Activated T-helper 9 cell treated with anti-CD3 and anti-CD28 coated beads, Interleukin-2, amount 50 U/mL, for 16 hours (primary cell): ENCODE measurements at places on chromosomes 2 and 18.

GRCh38 chr2:98369710-98370239, 23.5 kb downstream of the CNGA3 start:
- DNase-seq = no peak

DNA sequence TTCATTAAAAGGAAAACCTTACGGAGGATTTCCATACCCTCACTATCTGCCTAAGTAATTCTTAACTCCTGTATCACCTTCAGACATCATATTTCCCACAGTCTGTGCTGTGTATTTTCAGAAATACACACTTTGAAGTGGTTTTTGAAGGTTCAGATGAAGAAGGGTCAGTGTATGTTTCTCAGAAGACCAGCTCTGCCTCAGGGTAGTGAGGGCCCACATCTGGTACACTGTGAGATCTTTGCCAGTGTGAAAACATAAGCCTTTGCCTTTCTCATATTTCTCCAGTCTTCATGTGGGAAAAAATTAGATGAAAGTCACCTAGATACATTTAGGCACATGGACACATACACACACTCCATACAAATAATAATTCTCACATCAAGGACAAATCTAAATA, 408.4 kb downstream of the RIT2 start:
- no peak for DNase-seq

DNA sequence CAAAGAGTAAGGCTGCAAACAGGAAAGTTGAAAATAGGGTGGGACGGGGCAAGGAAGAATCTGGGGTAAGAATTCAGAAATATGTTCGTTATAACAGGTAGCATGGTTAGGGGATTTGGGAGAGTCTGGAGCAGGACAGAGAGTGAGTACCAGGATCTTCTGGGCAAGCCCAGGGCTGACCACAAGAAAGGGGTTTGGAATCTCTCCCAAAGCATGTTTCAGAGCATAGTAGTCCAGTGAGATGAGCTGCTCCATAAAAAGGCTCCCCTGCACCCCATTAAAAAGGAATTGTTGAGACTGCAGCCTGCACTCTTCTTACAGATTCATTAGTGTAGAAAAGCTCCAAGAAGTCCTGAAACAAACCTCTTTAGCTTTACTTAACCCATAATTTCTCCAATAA, 291.1 kb downstream of the MTX2 start:
- DNase-seq = no peak

DNA sequence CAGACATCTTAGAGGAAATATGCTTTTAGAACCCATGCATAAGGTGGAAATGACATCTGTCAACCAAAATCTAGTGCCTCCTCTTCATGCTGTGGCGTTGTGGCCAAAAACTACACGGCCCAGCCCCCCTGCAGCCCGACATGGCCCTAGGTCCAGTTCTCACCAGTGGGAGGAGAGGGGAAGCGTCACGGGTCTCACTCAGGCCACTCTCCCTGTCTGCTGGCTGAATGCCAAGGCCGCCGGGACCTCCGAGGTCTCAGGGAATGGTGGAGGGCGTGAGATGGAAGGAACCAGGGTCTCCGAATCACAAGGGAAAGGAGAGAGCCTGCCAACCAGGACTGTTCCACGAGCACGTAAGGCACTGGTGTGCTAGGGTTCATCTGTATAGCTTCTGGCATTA, 361.0 kb downstream of the ANAPC1 start:
- DNase-seq = no peak

GRCh38 chr2:177698281-177698680, 305.7 kb downstream of the AGPS start:
- DNase-seq = no peak

DNA sequence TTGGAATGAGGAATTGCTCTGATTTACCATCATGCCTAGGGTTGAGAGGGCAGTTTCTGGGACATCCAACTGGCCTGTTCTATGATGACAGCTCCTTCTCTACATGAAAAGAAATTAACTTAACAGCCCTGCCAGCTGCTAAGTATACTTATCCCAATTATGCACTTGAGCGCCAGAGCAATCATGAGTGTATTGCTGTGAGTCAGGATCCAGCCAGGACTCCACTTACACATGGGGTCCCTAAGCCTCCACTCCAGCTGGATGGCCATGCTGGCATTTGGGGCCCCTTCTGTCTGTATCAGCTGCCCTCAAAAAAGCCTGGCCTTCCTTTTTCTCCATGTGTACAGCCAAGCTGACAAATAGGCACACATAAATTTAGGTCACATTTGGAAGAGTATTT, 481.9 kb downstream of the TMX3 start:
- no peak for DNase-seq

DNA sequence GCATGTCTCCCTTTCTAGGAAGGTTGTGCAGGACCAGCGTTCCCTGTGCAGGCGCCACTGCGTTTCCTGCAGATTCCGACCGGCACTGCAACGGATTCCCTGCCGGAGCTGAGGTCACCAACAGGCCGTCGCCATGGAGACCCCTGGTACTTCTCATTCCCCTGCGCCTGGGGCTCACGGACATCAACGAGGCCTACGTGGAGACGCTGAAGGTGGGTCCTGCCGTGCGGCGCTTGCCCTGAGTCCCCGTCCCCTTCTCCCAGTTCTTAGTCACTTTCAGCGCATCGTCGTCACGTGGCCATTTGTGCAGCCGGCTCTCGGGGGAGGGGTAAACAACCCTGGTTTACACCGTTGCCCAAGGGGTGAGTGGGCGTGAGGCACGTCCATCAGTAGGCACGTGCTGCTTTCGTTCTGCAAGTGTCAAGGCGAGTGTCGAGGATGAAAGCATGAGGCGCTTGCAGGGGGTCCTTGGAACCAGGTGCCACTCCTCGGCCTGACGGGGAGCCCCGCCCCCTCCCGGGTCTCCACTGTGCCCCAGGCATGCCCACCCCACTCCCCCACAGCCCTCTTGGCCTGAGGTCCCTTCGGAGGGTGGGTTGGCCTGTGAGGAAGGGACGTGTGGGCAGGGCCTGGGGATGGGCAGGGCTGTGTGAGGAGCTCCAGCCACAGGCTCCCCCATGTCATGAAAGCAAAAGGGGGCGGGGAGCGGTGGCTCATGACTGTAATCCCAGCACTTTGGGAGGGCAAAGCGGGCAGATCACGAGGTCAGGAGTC, 19.8 kb downstream of the DTYMK start:
- DNase-seq = no peak

GRCh38 chr2:38661306-38661705, 4.6 kb upstream of the GALM start:
- no peak for DNase-seq

- no peak for DNase-seq
Observed at GRCh38 chr2:144402251-144402650, 117.7 kb downstream of the ZEB2 start.

- DNase-seq = no peak
Observed at GRCh38 chr2:208983486-208983885, 440.4 kb upstream of the MAP2 start.

DNA sequence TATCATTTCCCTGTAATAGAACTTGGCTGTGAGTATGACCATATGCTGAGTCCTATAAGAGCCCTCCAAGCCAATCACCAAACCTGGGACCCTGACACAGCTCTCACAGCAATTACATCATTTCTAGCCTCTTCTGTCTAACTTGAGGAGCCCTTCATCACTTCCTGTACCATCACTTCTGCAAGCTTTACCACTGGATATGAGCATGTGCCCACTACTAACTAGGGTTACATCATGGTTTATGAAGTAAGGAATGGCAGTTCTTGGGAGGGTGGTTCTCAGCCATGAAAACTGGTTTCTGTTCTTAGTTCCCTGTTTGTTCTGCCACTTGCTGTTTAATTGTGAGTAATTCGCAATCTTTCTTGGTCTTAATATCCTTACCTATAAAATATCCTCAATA, 31.0 kb upstream of the EPB41L3 start:
- DNase-seq = no peak

DNA sequence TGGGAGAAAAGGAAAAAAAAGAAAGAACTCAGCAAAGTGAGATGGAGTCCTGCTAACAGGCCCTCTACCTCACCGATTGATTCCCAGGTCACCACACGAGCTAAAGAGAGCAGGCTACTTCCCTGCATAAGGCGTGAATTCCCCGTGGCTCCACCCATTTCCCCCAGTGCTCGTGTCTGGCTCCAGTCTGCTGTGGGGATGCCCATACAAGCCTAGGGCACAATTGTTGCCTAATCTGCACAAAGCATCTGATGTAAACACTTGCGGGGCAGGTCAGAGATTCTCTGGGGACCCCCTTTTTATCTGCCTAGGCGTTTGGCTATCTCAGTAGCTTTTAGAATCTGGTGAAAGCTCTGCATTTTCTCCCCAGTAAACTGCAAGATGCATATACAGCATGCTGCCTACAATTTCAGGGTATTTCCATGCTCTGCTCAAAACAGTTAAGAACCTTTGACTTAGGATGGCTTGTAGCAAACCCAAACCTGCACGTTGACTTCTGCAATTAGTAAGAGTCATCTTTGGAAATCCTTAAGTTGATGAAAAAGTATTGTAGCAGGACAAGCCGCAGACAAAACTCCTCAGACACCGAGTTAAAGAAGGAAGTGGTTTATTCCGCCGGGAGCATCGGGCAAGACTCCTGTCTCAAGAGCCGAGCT, 34.8 kb downstream of the MYO3B start:
- no peak for DNase-seq

DNA sequence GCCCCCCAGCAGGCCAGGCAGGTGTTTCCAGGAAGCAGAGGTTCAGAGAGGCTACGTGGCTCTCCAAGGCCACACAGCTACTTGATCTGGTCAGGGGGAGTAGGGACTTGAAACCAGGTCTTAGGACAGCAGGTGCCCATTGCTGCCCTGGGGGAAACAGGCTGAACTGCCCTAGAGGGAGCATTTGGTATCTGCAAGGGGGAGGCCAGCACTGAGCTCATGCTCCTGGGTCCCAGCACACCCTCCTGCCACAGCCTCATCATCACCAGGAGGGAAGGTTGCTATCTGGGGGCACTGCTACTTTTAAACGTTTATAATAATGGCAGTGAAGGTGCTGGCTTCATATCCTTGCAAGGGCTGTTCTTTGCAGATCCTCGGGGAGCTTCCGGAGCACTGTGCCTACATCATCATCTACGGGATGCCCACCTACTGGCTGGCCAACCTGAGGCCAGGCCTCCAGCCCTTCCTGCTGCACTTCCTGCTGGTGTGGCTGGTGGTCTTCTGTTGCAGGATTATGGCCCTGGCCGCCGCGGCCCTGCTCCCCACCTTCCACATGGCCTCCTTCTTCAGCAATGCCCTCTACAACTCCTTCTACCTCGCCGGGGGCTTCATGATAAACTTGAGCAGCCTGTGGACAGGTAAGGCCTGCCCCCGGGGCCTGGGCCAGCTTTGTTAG, 36.1 kb downstream of the ABCG8 start:
- DNase-seq = no peak

DNA sequence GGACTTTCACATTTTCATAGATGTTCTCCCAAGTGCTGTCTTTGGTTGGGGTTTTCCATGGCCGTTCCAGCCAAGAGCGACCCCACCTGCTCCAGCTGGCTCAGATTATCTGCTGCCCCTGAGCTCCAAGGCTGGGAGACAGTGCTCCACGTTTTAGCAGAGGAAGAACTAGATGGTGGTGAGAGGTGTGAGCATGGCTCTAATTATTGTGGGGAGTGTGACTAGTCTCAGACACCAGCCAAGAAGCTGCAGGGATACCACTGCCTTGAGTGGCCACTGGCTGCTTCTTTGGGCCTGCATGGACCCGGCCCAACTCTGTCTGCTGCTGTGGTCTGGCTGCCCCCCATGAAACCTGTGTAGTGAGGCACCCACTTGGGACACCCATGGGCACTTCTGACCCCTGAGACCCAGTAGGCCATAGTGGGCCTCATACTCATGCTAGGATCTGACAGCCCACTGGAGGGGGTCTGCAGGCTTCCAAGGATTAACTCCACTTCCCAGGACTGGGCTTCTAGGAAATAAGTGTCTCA, 2.8 kb upstream of the NCL start:
- DNase-seq = no peak

- no peak for DNase-seq
Observed at GRCh38 chr2:206784559-206785353, 19.4 kb downstream of the FASTKD2 start.

GRCh38 chr18:41933778-41934177, 21.3 kb upstream of the PIK3C3 start:
- DNase-seq = no peak

DNA sequence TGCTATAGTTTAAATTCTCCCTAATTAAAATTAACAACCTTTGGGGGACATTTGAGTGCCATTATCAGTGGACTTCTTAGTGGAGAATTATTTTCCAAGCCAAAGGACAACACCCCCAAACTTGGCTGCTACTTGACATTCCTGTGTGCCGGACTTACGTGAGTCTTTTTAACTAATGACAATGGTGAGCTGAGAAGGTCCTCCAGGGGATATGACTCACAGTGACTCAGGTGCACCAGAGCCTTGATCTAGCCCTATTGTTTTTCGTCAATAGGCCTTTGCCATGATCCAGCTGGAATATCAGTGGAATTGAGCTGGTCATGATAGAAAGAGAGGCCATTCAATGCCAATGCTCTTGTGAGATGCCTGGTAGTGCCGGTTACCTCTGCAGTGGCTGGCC, 118.1 kb upstream of the CXCR4 start:
- no peak for DNase-seq

DNA sequence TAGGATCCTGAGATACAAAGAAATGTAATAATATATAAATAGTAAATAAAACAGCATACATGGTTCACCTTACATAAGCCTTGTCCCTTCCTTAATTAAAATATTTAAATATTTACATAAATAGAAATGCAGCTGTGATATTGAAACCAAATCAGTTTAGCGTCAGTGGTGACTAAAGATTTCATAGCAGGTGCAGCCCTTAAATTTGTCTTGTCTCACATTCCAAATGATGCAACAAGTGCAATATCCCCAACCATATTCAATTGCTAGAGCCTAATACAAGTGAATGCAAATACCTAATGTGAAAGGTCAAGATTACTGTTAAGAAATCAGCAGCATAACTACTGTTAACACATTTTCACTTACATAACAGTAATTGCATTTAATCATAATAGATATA, 539.5 kb downstream of the NYAP2 start:
- no peak for DNase-seq

- DNase-seq = no peak
Observed at GRCh38 chr2:97849881-97850528, 136.6 kb downstream of the ZAP70 start.

GRCh38 chr18:36856815-36857214, 27.9 kb downstream of the KIAA1328 start:
- DNase-seq = no peak

DNA sequence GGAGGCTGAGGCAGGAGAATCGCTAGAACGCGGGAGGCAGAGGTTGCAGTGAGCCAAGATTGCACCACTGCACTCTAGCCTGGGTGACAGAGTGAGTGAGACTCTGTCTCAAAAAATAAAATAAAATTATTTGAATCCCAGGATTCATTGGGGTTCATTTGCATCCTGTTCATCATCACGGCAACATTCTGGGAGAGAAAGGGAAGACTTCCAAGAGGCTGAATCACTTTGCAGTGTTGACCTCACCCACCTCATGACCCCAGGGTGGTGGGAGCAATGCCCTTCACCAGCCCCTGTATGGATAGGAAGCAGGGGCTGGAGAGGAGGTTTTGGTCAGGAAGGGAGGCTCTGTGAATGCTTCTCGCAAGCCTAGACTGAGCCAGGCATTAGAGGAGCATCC, 195.6 kb downstream of the CTIF start:
- no peak for DNase-seq
